ENCODE measurements at places on chromosomes 2 and 18.

- DNase-seq = no peak
These were observed 108.3 kb downstream of the SPTBN1 start for GRCh38 chr2:54564439-54564838.

DNA sequence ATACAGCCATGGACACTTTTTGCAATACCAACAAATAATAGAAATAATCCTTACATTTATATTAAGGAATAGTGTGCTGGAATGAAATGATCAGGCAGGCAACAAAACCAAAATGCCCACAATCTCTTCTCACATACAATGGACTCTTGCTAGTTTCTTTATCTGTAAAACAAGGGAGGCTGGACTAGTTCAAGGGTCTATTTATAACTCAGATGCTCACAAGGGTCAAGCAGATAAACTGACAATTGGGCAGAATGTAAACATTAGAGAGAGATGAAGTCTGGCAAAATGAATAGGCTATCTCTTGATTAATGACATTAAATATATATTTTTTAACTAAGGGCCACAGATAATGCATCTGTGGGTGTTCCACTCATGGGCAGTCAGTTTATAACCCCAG is 11.4 kb downstream of the PPIL3 start:
- DNase-seq = no peak

GRCh38 chr2:199861132-199861774 is 10.3 kb upstream of the FTCDNL1 start:
- peak; percentile 21 for DNase-seq

DNA sequence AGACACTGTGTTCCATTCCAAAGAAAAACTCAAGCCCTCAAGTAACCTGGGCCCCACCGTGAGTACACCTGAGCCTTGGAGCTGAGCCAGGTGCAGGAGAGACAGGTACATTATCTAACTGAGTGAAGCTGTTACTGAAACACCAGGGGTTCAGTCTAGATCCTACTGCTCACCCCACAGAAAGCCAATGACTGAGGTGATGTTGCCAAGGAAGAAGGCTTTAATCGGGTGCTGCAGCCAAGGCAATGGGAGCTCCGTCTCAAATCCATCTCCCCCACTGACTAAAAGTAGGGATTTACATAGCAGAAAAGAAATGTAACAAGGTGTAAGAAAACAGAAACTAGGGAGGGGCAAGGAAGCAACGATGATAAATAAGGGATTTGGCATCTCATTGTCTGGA is 15.2 kb upstream of the SLC14A1 start:
- DNase-seq = no peak

DNA sequence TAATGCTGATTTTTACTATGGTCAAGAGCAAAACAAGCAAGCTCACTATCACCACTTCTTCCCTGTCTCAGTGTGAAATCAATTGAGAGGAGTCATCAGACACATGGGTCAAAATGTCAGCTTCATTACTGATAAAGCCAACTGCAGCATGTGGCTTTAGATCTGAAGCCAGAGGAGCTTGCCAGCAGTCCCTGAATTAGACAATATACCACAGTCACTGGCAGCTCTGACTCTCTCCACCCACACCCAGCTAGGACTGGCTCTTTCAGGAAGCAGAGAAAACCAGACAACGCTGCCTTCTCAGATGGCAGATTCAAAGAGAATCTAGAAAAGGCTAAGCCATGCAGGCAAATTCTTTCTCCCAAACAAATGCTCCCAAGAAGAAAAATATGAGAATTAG is 20.0 kb upstream of the ASB18 start:
- DNase-seq = no peak

GRCh38 chr2:60629801-60630385 is 76.4 kb upstream of the BCL11A start:
- no peak for DNase-seq

- DNase-seq = no peak
These were observed 7.1 kb downstream of the CNNM3 start for GRCh38 chr2:96823198-96823597.

DNA sequence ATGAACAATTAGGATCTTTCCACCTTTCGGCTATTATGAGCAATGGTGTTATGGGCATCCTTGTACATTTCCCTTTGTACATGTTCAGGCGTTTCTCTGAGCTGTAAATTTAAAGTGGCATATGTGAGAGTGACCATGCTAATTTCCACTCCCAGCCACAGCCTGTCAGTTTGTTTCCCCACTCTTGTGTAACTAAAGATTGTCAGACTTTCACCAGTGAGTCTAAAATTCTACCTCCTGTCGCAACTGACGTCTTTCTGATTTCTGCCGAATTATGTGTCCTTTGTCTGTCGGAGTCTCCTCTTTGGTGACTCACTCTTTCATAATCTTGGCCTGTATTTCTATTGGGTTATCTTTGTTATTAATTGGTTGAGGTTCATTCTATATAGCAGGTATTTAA is 50.7 kb downstream of the TRAPPC12 start:
- DNase-seq = no peak

Measured in CD4-positive, alpha-beta T cell treated with Interleukin-2 at 100 ng/mL for 4 hours (primary cell).